ENCODE measurements at places on chromosomes 3 and 15.

DNA sequence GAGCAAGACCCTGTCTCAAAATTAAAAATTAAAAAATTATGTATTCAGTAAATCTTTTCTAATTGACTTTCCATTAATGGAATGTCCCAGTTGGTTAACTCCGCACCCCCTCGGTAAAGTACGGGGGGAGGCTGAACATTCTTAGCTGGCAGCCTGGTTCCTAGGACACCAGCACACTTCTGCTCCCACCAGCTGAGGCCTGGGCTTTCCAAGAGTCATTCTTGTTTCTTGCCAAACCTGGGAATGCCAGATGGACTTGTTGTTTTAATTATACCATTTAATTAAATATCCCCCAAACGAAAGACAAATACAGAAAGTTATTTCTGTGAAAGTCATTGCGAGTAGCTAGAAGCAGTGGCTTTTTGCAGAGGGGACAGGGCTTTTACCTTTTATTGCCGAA lies 179.4 kb downstream of the VGLL4 start:
- no peak for DNase-seq

GRCh38 chr3:142849148-142849547 lies 39.7 kb downstream of the PCOLCE2 start:
- DNase-seq = no peak

DNA sequence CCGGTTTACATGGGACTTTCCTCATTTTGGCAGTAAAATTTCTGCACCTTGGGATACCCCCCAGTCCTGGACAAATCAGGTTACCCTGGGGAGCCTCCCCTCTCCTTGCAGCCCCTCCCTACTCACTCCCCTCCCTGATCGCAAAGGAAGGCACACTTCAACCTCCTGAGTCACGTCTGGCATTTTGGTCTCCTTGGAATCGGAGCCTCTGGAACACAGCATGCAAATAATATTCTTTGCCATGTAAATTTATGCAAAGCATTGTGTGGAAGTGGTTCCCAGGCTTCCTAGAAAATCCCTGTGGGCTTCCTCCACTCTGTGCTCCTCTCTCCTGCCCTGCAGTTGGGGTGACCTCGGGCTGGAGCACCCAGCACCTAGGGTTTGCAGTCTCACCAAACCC lies 11.6 kb downstream of the SCN5A start:
- peak; percentile 64 for DNase-seq

GRCh38 chr3:56826831-56827722 lies 25.3 kb upstream of the ARHGEF3 start:
- DNase-seq = no peak

- no peak for DNase-seq
Measured at GRCh38 chr3:188993181-188993580, 178.6 kb upstream of the TPRG1 start.
